ENCODE measurements at places on chromosomes 16 and 17.

- DNase-seq: no peak
Measured at GRCh38 chr16:85003076-85003475, 8.3 kb downstream of the ZDHHC7 start.

- no peak for DNase-seq
Measured at GRCh38 chr16:49720225-49720624, 135.7 kb downstream of the ZNF423 start.

GRCh38 chr17:39009581-39010001, 42.4 kb upstream of the FBXO47 start:
- no peak for DNase-seq

- no peak for DNase-seq
Measured at GRCh38 chr17:32878211-32878610, 1.3 kb upstream of the MYO1D start.

DNA sequence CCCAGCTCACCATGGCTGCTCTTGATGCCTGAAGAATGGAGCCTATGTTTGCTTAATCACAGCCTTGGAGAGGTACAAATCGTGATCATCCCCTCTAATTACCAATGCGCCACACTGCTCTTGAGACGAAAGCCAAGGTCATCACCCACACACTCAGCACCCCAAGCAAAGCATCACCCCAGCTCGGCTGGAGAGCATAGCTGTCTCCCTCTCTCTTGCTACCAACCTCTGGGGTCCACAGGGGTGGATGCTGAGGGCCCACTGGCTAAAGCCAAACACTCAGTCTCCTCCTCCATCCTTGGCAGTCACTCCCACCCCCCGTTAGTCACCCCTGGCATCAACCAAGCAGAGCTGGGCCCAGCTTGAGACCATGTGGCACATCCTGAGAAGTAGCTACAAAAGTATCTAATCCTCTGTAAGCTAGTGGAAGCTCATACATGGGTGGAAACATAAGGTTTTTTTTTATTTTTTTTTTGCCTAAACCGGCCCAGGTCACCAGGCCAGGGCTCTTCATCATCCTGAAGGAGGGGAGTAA, 44.8 kb downstream of the PIMREG start:
- no peak for DNase-seq

DNA sequence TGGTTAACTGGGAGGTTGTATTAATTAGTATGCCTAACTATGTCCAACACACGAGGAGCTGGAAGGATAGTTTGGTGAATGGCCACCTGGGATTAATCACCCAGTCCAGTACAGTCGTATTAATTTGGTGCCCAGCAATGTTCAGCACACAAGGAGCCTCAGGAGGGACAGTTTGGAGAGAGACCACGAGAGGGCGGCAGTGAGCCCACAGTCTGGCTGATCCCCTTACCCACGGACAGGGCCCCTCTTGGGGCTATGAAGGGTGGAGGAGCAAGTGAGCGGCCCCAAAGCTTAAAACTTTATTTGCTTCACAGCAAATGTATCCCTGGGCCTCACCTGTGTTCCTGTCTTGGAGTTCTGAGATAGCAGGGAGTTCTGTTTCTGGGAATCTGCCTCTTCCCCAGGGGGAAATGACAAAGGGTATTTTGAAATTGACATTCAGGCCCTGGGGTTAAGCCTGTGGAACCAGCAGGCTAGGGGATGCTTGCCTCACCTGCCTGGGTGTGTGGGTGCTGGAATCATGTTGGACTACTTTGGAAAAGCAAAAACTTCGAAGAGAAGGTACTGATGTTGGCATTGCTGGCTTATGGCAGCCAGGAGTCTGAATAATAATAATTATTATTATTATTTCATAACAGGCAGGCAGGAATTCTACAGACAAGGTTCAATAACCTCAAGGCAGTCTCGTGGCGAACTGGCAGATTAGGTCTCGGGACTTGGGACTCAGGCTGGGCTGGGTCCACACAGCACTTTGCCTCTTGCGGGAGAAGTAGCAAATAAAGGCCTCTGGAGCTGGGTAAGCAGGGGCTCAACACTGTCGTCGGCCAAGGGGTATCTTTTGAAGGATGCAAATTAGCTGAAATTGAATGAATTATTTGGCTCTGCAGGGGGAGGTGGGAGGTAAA, 227.6 kb upstream of the ASIC2 start:
- DNase-seq: peak; percentile 38

GRCh38 chr17:72853440-72854415, 238.8 kb downstream of the SLC39A11 start:
- DNase-seq: no peak

DNA sequence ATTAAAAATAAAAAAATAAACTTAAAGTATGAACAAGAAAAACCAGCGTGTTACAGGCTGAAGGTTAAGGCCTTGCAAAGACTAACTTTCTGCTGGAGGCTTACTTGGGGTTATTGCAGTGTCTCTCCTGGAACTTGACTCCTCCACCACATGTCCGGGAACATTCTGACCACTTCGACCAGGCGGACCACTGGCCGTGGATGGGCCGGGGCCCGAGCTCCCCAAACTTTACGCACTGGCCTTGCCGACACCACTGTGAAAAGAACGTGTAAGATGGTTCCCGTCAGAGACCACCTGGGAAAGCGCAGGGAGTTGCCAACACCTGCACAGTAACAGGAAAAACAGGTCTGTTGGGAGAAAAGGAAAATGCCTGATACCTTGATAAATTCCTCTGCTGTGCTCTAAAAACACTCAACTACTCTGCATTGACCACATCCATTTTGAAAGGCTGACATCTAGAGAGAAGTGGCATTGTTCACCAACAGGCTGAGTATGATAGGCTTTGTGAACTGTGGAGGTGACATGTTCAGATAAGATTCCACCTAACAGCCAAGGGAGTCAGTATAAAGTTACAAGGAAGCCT, 99.1 kb downstream of the ADAMTS18 start:
- no peak for DNase-seq

DNA sequence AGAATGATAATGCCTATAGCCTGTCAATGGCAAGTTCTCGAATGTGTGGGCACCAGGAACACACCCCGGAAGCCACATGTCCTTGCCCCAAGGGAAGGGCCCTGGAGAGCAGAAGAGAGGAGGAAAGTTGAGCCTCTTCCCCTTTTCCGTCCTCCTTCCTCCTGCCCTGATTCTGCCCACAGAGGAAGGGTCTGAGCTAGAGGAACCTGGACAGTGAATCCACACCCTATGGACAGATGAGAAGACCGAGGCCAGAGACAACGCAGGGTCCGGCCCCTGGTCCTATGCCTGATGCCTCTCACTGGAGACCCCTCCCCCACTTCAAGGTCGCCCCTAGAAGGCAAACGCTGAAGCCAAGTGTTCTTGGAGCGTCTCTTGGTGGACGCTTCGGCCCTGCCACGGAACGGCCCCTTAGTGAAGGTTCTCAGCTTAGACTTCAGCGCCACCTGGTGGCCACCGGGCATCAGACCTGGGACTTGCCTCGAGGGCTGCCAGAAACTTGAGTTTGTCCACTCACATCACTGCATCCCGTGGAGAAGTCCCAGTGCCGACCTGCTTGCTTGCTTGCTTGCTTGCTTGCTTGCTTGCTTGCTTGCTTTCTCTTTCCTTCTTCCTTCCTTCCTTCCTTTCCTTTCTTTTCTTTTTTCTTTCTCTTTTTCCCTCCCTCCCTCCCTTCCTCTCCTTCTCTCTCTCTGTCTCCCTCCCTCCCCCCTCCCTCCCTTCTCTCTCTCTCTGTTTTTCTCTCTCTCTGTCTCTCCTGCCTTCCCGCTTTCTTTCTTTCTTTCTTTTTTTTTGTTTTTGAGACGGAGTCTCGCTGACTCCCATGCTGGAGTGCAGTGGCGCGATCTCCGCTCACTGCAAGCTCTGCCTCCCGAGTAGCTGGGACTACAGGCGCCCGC, 20.6 kb upstream of the SPNS3 start:
- peak; percentile 89 for DNase-seq

DNA sequence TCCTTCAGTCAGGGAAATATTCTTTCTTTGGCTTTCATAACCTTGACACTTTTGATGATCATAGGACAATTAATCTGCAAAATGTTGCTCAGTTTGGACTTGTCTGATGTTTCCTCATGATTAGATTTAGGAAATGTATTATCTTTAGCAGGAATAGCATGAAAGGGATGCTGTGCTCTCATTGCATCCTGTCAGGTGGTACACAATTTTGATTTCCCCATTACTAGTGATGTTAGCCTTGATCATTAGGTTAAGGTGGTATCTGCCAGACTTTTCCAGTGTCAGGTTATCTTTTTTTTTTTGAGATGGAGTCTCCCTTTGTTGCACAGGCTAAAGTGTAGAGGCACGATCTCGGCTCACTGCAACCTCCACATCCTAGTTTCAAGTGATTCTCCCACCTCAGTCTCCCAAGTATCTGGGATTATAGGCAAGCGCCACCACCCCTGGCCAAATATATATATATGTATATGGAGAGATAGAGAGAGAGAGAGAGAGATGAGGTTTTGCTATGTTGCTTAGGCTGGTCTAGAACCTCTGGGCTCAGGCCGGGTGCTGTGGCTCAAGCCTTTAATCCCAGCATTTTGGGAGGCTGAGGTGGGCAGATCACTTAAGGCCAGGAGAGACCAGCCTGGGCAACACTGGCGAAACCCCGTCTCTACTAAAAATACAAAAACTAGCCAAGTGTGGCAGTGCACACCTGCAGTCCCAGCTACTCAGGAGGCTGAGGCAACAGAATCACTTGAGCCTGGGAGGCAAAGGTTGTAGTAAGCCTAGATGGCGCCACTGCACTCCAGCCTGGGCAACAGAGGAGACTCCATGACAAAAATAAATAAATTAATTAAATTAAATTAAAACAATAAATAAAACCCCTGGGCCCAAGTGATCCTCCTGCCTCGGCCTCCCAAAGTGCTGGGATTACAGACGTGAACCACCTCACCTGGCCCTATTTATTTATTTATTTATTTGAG, 15.8 kb upstream of the CAVIN1 start:
- DNase-seq: peak; percentile 50

DNA sequence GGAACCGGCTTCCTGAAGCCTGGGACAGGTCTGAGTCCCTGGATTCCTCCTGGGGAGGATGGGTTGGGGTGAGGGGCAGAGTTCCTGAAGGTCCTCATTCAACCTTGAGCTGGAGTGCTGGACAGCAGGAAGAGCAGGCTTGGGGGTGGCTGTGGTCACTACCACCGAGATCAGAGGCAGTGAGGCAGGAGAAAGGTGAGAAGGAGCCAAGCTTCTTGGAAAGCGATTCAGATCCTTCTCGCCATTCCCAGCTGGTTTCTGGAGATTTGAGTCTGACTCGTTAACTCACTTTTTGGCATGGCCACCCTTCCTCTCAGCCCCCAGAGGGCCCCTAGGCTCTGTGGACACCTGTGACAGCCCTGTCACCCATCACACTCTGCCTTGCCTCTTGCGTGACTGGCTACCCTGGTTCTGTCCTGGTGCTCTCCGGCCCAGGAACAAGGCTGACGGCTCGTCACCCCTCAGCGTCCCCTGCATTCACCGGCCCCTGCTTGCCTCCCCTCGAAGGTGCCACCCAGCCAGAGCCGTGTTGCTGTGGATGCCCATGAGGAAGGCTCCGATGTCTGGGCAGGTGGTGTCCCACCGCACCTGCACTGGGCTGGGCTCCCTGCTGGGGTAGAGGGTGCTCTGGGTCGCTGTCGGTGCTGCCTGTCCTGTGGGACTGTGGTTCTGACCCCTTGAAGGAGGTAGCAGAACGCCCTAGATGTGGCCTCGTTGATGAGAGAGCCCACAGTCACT, 9.7 kb upstream of the TIMP2 start:
- DNase-seq: no peak

DNA sequence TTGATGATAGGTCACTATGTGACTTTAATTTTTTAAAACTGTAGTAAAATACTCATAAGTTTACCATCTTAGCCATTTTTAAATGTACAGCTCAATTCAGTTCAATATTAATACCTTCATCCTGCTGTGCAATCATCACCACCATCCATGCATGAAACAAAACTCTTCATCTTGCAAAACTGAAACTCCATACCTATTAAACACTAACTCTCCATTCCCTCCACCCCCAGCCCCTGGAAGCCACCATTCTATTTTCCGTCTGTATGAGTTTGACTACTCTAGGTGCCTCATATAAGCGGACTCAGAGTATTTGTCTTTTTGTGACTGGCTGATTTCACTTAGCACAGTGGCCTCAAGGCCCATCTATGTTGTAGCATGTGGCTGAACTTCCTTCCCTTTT, 9.4 kb upstream of the CNEP1R1 start:
- no peak for DNase-seq

DNA sequence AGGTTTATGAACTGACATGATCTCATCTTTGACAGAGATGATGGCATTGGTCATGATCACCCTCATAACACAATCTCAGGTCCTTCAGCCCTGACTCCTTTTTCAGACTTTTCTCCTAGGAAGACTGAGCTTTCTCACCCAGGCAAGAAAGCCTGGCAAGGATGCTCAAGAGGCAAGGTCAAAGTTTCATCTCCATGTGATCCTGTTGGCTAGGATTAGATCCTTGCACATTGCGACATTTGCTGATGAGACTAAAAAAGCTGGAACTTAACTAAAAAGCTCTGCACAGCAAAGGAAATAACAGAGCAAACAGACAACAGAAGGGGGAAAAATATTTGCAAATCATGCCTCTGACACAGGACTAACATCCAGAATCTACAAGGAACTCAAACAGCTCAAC, 444.1 kb upstream of the PSMD7 start:
- no peak for DNase-seq

DNA sequence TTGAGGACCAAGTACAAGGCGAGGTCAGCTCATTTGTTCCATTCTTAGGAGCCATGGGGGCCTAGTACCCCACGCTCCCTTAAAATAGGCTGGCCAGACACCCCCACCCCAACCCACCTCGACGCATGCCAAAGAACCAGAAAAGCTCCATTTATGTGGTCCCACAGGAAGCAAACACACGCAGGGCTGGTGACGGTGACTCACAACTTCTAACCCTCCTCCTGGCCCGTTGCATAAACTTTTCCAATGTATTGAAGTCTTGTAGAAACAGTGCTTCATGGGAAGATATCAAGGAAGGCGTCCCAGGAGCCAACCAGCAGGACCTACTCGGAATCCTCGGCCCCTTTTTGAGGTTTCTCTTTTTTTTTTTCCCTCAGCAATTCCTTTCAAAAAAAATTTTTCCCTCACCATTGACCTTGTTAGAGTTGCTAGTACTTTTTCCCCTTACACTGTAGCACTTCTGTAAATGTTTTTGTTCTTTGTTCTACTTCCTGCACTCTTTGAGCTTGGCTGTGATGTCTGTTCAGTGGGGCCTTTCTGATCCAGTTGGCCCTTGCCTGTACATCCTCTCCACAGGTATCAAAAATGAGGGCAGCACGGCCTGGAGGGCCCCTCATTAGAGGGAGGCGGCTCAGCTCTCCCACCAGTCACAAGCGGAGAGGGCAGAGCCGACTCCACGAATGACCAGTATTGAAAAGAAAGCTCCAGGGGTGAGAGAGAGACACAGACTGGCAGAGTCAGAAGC, 208.3 kb downstream of the RGS9 start:
- DNase-seq: peak; percentile 30
